ENCODE measurements at places on chromosomes 1 and 21.

DNA sequence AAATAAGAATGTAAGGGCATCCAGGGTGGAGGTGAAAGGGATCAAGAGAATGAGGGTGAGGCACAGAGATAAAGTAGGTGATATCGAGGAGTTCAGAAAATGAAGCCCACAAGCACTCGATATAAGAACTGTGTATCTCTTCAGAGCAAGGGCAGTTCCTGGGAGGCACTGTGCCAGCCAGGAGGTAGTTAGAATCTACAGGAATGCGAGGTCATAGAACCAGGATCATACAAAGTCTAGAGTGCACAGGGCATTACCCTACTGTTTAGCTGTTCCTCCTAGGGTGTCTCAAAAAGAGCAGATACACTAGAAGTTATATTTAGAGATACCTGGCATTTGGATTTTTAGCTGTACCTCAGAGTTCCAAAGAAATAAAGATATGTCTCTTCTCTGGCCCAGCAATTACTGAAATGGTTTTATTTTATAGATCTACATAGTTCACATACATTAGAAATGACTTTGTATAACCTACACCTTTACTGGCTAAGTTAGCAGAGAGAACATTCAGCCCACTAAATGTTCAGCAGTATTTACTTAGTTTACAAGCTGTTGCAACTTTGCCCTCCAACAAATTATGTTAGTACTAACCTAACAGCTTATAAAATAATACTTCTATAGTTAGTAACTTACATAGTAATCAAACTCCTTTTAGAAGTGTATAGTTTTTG, 1.6 kb downstream of the OVAAL start:
- DNase-seq: no peak

DNA sequence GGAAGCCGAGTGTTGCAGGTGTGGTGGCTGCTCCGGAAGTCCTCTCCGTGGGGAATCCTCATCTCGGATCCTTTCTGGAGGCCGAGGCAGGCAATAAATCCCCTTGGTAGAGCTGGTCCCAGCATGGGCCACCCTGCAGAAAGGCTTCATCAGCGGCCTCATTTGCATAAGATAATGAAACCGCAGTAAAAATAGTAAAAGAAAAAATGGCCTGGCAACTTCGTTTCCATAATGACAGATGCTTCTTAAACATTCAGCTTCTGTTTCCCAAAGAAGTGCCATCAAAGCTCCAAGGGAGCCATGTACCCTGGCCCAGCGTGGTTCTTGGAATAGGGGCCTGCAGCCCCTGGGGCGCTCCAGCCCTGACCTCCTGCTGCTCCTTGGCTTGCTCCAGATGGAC, 244.1 kb downstream of the GRIK3 start:
- DNase-seq: no peak

DNA sequence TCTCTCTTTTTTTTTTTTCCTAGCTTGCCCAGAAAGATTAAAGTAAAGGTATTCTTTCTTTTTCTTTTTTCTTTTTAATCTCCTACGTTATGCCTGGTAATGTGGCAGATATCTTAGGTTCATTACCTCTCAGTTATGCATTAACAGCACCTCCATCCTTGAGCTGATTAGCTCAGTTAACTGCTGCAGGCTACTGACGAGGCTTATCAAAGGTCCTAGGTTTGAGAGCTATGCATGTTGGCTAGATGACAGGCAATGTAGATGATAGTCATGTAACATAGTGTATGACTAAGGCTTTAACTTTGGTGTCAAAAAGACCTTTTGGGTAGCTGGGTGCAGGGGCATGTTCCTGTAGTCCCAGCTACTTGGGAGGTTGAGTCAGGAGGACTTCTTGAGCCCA, 53.7 kb upstream of the CACYBP start:
- no peak for DNase-seq

DNA sequence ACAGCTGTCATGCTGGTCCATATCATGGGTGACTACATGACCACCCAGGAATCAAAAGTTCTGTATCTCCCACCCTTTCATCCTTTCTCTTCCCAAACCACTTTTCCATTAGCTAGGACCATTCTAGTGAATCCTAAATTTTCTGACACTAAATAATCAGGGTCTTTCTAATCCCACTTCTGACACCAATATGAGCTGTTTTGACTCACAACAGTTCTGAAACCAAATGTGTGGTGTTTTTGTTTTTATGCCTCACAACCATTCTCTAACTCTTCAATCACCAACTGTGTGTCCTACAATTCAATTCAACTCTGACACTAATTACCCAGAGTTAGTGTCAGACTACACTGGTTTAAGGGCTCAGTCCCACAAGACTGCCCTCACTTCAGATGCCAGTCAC, 63.9 kb downstream of the SMYD2 start:
- no peak for DNase-seq

DNA sequence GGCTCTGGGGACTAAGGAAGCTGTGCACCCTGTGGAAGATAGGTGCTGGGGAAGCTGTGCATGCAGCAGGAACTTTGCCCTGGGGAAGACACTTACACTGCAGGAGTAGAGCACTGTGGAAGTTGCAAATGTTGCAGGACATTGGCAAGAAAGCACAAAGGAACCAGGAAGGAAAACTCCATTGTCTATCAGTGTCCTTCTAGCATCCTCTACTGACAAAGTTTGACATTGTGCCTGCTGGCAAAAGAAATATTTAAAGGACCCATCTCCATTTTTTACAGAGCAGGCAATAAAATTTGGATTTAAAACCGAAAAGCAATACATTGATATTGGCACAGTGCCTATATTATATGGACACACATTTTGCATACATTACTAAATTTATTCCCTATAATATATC, 394.1 kb downstream of the PBX1 start:
- DNase-seq: no peak

- DNase-seq: no peak
Observed at GRCh38 chr1:11592752-11593151, 61.5 kb downstream of the FBXO2 start.

GRCh38 chr21:29265690-29266479, 32.8 kb upstream of the BACH1 start:
- no peak for DNase-seq

DNA sequence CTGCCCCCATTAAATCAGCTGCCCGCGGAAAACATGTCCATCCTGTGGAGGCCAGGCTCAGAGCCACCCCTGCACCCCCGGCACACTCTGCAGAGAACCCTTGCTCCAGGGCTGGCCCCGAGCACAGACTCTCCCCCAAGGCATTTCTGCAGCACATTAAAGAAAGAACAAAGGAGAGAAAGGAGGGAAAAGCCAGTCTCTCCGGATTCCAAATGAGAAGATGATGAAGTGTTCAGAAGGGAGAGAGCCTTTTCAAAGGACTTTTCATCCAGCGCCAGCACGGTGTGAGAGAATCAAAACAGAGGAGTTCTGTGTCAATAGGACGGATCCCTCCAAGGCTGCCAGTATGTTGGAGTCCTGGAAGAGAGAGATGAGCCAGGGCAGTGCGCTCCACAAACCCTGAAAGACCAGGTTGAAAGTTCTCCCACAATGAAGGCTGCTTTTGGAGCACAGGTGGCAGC, 498.3 kb downstream of the NPHP4 start:
- no peak for DNase-seq

DNA sequence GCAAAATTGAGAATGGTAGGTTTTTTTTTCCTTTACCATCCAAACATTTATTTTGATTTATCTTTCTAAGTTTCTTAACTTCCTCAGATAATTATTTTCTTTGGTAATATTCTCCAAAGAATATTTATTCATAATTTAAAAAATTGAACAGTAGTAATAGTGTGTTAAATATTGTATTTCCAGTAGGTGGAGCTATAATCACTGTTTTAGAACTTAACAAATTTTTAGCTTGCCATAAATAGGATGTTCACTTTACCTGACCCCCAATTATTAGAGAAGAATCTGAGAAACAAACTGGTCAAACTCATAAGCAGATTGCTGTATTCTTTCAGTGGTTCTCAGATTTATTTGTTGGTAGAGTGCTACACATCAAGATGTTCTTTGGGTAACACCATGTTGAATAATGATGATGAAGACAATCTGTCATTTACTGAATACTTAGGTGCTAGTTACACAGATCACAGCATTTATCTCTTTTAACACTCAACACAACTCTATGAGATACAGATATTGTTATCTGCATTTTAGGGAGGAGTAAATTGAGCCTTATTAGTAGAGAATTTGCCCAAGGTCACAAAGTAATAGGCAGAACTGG, 82.4 kb upstream of the GPR88 start:
- no peak for DNase-seq

GRCh38 chr1:20076710-20077461, 6.9 kb downstream of the PLA2G5 start:
- no peak for DNase-seq

- no peak for DNase-seq
Observed at GRCh38 chr21:39854572-39854971, 12.7 kb upstream of the PCP4 start.

All from H9 (cell line).